Kidney (tissue), 22 donors: ENCODE measurements at places on chromosomes 1 and 21.

DNA sequence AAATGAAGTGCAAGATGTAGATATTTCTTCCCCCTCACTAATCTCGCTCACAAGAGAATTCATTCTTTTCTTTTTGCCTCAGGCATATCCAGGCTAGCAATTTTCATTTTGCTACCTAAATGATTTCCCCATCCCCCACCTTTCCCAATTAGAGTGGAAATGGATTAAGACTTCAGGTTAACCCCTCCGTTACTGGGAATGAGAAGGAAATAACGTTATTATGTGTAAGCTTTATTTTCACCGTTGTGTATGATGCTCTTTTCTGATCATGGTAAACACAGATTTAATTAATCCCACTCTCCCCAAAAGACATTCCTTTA is 143.9 kb downstream of the RUNX1 start:
- no peak for DNase-seq

DNA sequence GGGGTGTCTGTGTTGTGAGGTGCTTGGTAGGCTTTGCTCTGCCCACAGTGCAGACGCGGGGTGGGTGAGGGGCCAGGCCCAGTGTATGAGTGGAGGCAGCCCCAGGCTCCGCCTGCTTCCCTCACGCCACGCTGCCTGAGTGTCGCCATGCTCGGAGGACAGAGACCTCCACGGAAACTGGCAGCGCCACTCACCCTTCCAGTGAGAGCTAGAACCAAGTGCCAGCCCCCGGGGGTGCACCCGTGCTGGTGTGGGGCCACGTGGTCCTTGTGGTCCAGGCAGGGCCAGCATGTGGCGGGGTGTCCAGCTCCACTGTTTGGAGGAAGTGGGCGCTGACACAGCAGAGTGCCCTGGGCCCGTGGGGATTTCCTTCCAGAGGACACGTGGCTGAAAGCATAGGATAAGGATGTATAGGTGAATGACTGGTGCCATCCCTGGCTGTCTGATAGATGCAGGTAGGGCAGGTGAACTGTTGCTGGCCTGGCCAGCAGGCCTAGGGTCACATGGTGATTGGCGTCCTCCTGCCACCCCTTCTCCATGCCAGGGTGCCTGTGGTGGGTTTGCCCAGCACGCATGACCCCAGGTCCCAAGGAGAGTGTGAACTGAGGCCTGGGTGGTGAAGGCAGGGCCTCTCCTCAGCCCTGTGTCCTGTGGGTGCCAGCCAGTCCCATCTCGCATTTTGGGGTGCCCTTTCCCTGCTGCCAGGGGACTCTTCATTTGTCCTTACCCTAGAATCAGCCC is 3.8 kb downstream of the LRRC3 start:
- no peak for DNase-seq

GRCh38 chr1:202807451-202807925 is 733 bp downstream of the KDM5B start:
- DNase-seq = peak; percentile 61

GRCh38 chr1:56355422-56355821 is 223.9 kb downstream of the PLPP3 start:
- DNase-seq = no peak

DNA sequence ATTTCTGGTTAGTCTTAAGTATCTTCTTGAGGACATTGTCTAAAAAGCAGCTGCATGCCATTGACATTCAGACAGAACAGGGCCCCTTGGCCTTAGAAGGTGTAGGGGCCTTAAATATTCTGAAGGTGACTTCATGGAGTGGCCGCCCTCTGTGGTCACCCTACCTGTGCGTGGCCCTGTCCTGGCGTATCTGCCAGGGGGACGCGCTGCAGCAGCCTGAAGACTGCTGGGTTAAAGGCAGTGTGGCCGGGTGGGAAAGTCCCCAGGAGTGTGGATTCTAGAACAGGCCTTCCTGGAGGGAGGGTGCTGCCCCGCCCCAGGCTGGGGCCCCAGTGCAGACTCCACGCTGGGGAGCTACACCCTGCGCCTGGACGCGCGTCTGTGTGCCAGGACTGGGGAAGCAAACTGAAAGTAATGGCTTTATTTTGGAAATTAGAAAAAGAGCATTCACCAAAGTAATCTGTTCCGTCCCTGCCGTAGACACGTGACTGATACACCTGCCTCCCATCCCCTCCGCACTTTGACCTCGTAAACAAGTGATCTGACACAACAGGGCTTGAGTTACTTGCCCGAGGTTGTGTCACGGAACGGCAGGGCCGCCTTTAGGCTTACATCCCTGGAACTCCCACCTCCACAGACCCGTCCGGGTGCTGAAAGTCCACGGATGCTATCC is 1.8 kb downstream of the AGPAT3 start:
- peak; percentile 35 for DNase-seq

GRCh38 chr1:226838456-226838855 is 32.0 kb upstream of the PSEN2 start:
- DNase-seq = no peak

- no peak for DNase-seq
Measured at GRCh38 chr1:156599811-156600210, 1.5 kb downstream of the GPATCH4 start.

DNA sequence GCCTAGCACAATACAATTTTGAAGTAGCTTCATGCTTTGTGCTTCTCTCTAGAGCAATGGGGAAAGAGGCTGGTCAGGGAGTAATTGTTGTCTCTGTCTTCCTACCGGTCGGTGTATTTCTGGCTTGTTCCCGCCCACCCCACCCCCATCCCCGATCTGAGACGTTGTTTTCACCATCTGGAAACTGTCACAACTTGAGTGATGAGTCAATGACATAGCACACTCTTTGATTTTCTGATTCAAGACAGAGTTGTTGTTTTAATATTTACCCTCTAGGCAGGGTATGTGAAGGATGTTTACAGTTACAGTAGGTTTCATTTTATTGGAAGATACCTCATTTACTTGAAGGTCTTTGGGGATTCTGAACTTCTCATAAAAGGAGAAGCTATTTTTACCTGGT is 7.0 kb downstream of the IL12RB2 start:
- DNase-seq = no peak

GRCh38 chr1:148373192-148373925 is 109.7 kb downstream of the PPIAL4G start:
- DNase-seq = no peak

DNA sequence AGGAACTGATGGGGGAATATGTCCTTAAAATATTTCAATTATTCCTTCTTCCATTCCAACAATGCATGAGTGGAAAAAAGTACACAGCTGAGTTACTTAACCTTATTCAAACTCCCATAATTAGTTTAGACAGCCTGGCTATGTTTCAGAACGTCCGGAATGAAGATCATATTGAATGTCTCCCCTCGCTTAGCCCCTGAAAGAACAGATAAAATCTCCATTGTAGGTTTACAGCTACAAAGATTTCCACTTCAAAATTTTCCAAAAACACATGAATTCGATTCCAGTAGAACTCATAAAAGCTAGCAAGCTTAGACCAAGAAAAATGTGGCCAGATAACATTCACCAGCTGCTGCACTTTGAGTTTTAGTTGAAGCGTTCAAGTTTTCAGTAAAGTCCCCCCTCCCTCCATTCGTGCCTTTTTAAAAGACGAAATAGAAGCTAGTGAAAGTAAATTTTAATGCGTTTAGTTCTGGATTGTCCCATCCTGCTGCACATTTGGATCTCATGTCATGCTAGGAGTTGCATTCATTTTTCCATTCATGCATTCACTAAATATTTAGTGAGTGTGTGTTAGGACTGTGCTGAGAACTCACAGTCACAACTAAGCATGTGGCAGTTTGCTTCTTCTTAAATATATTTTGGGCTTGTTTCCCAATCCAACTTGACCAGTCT is 29.4 kb upstream of the SSX2IP start:
- DNase-seq = peak; percentile 71

DNA sequence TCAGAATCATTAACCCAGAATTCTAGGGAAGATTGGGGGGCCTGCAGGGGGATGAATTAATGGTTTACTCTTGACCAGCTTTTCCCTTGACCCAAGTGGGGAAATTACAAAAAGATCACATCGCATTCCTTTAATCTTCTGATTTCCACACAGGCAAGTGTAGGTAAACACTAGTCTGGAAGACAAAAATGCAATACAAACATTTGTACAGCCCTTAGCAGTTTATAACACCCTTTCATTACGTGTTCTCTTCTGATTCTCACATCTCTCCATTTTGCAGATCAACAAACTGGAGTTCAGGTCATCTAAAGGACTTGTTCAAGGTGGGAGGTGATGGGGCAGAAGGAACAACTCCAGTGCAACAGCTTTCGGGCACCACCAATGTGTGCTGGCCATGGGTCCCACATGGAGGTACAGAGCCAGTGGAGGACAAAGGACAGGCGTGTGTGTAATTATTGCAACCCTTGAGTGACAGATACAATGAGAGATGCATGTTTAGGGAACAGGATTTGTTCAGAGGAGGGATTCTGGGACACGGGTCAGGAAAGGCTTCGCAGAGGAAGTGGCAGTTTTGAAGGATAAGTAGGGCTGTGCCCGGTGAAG is 20.4 kb downstream of the ATF3 start:
- no peak for DNase-seq

GRCh38 chr21:44533891-44534627 is 5.9 kb downstream of the KRTAP10-1 start:
- peak; percentile 30 for DNase-seq

DNA sequence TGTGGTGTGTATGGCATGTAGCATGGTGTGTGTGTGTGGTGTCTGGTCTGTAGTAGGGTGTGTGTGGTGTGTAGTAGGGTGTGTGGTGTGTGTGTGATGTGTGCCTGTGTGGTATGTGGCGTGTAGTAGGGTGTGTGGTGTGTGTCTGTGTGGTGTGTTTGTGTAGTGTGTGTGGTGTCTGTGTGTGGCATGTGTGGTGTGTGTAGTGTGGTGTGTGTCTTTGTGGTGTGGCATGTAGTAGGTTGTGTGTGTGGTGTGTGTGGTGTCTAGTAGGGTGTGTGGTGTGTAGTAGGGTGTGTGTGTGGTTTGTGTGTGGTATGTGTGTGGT is 85.5 kb downstream of the SYT2 start:
- no peak for DNase-seq

- peak; percentile 87 for DNase-seq
Measured at GRCh38 chr21:33441489-33442477, 38.0 kb downstream of the TMEM50B start.

DNA sequence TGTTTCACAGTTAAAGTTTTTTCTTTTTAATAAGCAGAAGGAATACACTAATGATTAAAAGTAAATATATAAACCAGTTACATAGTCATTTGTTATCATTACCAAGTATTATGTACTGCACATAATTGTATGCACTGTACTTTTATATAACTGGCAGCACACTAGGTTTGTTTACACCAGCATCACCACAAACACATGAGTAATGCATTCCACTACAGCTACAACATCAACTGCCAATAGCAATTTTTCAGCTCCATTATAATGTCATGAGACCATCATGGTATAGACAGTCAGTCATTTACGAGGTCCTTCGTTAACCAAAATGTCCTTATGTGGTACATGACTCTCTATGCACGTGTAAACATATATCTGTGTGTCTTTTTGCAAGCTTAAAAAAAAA is 35.2 kb downstream of the SCYL3 start:
- no peak for DNase-seq

DNA sequence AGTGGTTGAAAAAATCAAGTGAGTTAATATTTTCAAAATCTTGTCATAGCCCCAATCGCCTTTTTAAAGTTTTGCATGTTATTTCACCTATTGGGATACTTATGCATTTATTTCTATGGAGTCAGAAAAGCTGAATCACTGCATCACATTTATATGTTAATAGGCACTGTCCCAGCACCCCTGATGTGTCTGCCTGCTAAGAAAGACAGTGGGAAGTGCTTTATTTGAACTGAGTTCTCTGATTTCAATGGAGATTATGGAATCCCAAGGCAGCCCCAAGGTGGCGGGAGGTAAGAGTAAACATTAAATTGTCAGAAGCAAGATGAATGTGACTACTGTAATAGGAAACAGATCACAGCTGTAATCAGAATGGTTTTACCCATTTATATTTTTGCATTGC is 2225.7 kb downstream of the NCAM2 start:
- DNase-seq = no peak

- peak; percentile 47 for DNase-seq
Measured at GRCh38 chr1:10320336-10320735, 78.5 kb upstream of the PGD start.

DNA sequence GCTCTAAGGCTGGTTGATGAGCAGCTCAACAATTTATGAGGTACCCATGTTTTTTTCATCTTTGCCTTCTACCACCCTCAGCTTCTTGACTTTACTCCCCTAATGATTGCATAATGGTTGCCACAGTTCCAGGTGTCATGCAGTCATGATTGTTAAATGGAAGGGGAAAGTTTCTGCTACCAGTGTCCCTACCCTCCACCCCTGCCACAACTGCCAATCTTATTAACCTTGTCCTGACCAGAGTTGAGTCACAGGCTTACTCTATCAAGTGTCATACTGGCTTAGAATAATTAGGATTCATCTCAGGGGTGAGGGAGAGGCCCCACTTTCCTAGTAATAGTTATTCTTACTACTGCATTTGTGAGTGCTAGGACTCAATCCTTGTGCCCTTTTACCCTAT is 7.9 kb upstream of the FUBP1 start:
- no peak for DNase-seq

GRCh38 chr1:185990565-185990964 is 256.4 kb downstream of the HMCN1 start:
- no peak for DNase-seq

DNA sequence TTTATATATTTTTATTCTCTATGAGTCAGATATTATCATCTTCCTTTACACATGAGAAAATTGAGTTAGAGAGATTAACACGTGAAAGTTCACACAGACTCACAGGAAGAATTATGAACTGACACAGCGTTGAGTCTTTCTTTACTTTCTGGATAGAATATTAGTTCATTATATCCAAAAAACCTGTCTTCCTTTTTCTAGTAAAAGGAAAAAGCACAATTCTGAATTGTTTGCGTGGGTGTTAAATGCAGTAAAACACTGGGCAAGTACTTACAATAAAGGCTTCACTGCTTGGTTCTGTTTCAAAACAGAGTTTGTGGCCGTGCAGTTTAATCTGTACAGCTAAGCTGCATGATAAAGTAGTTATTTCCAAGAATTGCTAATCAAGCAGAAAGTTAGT is 10.8 kb downstream of the MAGI3 start:
- DNase-seq = no peak

GRCh38 chr1:99943223-99943794 is 26.5 kb upstream of the SLC35A3 start:
- DNase-seq = peak; percentile 45

- DNase-seq = no peak
Measured at GRCh38 chr1:62849031-62849430, 65.1 kb downstream of the ATG4C start.

DNA sequence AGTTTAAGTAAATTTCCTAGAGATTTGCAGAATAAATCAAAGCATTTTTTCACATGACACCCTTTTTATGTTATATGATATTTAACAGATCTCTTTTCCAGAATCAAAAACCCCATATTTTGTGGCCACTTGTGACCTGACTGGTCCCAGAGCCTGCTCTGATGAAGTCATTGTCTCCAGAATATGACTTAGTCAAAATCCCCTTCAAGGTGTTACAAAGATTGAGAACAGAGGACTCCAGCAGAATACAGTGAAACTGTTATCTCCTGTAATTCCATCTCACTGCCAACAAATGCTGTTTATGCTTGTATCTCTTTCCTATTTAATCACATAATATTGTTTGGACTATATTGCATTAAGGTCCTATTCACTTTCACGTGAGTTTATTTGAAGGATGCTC is 25.6 kb downstream of the RGS1 start:
- DNase-seq = no peak

GRCh38 chr1:3683992-3684391 is 31.7 kb downstream of the TP73 start:
- DNase-seq = peak; percentile 67
